ENCODE measurements at places on chromosomes 6 and 20.

GRCh38 chr20:36937402-36937770, 14.1 kb downstream of the SAMHD1 start:
- no peak for DNase-seq

GRCh38 chr6:163391985-163392384, 22.5 kb upstream of the QKI start:
- no peak for DNase-seq

- DNase-seq: no peak
These were observed 136.5 kb upstream of the PDE10A start for GRCh38 chr6:165799391-165800153.

DNA sequence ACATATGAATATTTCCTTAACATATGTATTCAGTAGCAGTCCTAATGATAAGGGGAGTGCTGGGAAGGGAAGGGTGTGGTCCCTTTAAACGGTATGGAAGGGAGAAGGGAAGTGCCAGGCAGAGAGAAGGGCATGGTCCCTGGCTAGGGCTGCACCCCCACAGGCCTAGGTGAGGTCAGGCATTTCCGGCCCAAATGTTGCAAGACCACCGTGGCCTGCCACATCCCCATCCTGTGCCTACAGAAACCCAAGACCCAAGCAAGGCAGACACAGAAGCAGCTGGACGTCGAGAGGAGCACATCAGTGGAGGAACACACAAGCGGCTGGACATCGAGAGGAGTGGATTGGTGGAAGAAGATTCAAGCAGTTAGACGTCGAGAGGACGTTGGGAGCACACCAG, 5.9 kb downstream of the RRAGD start:
- no peak for DNase-seq

DNA sequence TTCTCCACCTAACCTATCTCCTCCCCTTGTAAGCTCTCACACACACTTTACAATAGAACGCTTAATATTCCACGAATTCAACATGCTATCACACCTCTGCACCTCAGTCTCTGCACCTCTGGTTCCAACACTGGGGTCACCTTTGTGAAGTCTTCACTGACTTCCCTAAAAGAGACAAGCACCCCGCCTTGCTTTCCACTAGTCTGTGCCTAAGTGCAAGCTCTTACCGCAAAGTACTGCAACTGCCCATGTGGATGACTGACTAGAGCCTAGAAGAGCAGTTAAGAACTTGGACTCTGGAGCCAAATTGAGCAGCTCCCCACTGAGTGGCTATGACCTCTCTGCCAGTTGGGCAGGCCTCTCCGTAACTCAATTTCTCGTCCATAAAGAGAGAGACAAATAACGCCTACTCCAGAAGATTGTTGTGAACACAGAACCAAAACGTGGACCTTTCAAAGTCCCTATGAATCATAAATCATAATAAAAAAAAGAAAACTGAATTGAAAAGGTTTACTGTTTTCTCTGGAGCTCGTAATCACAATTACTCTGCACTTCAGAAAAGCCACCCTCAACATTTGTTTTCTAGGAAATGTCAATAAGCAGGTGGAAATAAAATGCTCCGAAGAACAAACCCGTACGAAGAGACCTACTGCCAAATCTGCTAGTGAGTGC, 1.2 kb downstream of the IFNGR1 start:
- DNase-seq: no peak

GRCh38 chr6:143408151-143408786, 42.2 kb downstream of the ADAT2 start:
- no peak for DNase-seq
